ENCODE measurements at places on chromosomes 1 and 21. TPM values are rescaled to one million over a fixed set of nuclear protein-coding genes. Genes with fewer than 3 reads are reported as not detected.

DNA sequence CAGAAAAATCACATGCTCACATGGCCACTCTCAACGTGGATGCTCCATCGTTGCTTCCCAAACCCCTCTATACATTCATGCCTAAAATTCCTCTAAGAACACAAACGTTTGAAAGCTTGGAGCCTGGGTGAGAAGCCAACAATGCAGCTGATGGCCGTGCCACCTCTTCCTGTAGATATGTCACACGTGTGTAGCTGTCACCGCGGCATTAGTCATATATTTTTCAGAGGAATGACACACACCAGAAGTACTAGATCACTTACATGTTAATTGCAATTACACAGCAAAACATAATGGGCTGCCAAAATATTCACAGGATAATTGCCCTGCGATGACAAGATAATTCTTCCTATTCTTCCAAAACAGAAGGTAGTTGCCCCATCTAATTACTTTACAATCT is 112.7 kb upstream of the BACE2 start:
- ATAC-seq: no peak

The PLPPR4 gene
- not detected for total RNA-seq

The CD101 gene
- total RNA-seq: 0.26 TPM

GRCh38 chr21:39016740-39017315 is 166.4 kb downstream of the PSMG1 start:
- no peak for ATAC-seq

- no peak for ATAC-seq
Measured at GRCh38 chr1:228315945-228316588, 90.6 kb downstream of the TRIM11 start.

DNA sequence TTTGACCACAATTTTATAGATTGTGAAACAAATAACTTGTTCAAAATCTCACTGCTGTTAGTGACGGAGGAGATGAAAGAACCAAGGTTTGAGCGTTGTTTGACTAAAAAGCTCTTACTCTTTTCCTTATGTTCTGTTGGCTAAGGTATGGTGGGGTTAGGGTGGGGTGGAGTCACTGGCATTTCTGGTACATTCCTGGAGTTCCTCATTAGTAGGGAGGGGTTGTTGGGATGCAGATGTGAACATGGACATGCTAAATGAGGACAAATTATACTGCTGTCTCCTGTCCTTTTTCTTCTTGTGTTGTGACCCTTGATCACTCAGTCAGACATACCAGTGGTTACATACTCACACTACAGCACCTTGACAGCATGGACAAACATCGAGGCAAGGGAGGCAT is 26.2 kb upstream of the CD1D start:
- ATAC-seq: no peak

GRCh38 chr21:29335720-29336119 is 37.0 kb downstream of the BACH1 start:
- ATAC-seq: no peak

The NUCKS1 gene
- total RNA-seq: 110 TPM

DNA sequence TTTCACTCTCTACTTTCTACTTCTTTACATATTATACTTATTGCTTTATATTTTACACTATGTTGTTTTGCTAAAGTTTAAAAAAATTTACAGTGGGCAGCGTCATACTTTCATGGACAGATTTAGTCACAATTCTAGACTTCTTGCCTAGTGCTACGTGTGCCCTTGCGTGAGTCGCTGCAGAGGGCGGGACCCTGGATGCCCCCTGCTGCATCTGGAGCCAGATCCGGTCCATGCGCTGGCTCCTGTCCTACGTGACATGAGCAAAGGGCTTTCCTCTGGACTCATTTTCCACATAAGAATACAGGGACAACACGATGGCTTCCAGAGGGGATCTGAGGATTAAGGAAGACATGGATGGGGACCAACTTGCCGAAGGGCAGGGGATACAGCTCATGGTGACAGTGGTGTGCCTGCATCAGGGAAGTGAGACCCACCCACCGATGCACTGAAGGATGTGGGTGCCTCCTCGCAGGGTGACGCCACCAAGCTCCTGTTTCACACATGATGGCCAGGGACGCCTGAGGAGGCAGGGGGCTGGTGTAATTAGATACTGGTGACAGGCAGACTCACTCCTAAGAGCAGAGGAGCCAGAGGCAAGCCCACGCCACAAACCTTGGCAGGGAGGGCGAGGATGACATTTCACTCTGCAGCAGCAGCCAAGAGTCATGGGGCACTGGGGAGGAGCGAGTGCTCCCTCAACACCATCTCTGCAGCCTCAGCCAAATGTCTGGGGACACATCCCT is 86.6 kb downstream of the DMRTB1 start:
- ATAC-seq: peak; percentile 24

GRCh38 chr1:41998250-41998649 is 79.5 kb upstream of the HIVEP3 start:
- ATAC-seq: no peak

The YARS1 gene
- 176 TPM for total RNA-seq

The ARHGAP30 gene
- total RNA-seq: 180 TPM

DNA sequence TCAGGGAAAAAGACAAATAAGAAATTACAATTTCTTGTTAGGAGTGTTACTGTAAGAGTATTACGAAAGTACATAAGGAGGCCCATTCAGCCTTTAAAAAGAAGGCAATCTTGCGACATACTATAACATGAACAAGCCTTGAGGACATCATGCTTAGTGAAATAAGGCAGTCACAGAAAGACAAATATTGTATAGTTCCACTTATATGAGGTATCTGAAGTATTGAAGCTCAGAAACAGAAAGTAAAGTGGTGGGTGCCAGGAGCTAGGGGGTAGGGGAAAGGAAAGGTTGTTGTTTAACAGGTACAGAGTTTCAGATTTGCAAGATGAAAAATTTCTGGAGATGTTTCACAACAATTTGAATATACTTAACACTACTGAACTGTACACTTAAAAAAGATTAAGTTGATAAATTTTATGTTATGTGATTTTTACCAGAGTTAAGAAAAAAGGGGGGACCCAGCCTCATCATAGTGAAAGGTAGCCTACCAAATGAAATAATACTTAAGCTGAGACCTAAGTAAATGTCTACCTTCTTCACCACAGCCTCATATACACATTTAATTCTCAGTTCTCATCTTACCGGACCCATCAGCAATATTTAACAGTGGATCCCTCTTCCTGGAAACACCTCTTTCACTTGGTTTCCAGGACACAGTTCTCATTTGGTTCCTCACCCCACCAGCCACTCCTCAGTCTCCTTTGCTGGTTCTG is 19.5 kb downstream of the USP24 start:
- ATAC-seq: peak; percentile 56

The BCAR3 gene
- total RNA-seq: 1.9 TPM

DNA sequence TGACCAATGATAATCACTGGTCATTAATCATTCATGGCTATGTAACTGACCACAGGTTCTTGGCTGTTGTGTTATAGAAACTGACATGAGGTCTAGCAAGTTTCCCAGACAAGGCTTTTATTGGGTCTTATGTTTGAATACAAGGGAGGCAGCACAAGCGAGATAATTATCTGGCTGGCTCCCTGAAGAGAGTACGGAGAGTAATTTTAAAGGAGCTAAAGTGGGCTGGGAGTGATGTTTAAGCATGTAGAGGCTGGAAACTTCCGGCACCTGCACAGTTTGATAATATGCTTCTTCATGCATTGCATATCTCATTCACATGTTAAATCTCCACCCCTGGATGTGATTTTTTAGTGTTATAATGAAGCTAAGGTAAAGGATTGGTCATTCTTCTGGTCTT is 116.2 kb upstream of the KCNK1 start:
- ATAC-seq: no peak

DNA sequence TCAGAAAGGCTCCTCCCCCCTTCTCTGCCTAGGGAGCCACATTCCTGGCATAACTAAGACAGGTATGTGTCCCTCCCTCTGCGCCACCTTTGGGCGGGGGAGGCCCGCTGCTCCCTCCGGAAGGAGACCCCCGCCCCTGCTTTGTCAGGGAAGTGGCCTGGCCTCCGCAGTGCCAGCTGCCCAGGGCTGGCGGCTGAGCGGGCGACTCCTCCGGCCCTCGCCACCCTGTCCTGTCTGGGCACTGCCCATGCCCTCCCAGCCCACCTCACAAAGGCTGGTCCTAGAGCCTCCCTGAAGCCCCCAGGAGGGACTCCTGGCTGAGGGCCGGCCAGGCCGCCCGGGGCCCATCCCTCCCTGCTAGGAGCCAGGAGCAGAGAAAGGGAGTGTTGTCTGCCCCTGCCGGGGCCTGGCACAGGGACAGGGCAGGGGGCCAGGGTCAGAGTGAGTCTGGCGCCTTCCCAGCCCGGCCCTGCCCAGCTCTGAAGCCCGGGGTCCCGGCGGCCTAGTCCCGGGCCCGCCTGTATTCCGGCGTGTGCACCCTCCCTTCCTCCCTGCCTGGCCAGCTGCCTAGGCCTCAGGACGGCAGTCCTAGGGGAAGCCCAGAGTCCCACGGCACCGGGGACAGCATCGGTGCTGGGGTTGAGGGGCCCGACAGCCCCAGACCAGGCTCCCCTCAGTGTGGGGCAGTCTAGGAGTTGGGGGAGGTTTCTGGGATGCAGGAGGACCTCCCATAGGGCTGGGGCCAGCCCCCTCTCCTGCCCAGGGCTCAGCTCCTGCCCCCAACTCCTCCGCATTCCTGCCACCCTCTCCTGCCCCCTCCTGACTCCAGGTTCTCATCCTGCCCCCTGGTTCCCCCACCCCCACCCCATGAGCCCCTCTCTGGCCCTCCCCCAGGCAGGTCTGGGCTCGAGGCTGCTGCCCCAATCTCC is 5.1 kb downstream of the AGRN start:
- no peak for ATAC-seq

- ATAC-seq: no peak
Measured at GRCh38 chr1:29444782-29445729, 208.7 kb downstream of the PTPRU start.

- ATAC-seq: peak; percentile 42
Measured at GRCh38 chr1:203649999-203650836, 23.6 kb downstream of the ATP2B4 start.

DNA sequence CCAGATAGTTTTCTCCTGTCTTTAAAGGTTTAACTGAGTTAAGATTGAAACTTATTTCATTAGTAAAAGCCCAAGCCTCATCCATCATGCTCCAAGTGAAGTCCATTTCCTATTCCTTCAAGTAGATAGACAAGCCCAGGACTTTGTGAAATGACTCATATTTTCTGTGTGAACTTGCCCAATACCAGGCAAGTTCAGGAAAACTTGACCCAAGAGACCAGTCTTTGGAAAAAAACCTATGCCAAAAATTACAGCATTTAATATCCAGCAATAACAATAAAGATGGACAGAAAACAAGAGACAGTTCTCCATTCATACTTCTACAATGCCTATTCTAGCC is 405 bp upstream of the RAB29 start:
- no peak for ATAC-seq

GRCh38 chr1:99992760-99993467 is 23.1 kb downstream of the SLC35A3 start:
- ATAC-seq: no peak

DNA sequence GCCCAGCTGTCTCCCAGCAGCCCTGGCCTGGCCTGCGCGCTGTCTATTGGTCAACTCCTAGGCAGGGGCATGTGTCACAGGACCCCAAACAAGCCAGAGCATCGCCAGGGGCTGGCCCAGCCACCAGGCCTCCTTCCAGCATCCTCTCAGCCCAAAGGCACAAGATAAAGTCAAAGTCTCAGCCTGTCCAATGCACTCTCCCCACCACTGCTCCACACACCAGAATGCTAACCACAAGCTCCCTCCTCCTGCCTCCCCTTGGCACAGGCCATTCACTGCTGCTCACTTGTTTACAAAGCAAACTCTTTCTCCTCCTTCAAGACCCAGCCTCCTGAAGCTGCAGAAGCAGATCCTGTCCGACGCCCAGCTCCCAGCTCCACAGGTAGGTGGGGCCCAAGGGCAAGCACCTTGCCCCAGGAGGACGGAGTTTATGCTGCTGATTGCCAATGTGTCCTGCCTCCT is 133.4 kb downstream of the DMRTB1 start:
- no peak for ATAC-seq

The KRTAP12-2 gene
- total RNA-seq: not detected

- no peak for ATAC-seq
Measured at GRCh38 chr1:96944432-96945092, 223.0 kb downstream of the PTBP2 start.

The IFI44 gene
- 22.8 TPM for total RNA-seq

The TEX38 gene
- not detected for total RNA-seq

- no peak for ATAC-seq
Measured at GRCh38 chr1:56092684-56093570, 486.4 kb downstream of the PLPP3 start.

DNA sequence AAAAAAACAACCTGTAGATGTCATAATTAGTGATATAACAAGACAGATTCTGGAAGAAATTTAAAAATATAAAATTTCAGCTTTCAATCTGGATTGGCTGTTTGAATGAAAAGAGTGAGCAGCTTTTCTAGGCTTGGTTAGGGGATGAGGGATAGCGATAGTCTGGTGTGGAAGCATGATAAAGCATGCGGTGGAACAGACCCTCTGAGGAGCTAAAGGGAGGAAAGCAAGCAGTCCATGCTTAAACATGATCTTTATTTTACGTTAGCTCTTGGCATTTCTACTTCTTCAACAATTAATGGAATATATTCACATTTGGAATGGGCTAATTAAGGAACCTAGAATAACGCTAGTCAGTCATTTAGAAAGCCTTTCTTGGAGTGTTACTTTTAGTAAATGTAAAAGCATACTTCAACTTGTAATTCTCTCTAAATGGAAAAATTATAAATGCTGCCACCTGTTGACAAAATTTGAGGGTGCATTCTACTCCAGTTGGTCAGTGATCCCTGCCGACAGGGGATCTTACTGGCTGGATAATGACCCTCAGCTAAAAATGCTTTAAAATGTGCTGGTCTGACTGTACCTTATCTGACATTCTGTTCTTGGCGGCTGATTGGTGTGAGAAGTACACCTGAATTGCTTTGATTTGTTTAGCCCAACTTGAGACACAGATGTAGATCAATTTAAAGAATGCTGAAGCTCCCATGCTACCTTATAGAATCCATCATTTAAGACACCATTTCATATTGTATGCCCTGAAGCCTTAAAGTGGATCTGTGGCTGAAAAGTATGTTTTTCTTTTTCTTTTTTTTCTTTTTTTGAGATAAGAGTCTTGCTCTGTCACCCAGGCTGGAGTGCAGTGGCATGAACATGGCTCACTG is 61.2 kb downstream of the AK4 start:
- ATAC-seq: no peak

The OR2T29 gene
- total RNA-seq: not detected

DNA sequence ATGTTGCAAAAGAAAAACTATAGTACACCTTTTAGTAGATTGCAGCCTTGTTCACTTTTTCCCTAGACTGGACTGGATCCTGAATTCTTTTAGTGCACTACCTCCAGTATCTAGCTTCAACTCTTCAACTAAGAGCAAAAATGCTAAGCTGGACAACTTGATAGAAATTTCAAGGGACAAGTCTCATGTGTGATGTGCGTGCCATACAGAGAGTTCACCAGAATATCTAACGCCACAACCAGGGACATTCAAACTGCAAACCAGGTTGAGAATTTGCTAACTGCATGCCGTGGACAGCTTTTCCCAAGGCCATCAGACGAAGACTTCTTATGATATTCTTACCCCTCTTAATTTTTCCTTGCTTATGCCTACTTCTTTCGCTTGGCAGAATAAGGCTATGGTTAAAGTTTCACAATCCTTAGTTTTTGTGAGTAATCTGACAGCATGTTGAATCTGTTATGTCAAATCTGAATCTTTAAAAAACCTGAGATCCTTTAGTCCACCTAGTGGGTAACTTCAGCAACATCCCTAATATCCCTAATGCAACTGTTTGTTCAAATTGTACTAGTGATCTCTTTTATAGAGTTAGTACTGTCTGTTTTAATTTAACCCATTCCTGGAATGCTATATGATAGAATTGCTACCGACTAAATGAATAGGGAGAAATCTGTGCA is 66.4 kb downstream of the DDAH1 start:
- no peak for ATAC-seq

The TNFRSF18 gene
- total RNA-seq: 105 TPM

GRCh38 chr21:38392661-38393060 is 105.6 kb downstream of the ERG start:
- ATAC-seq: no peak
